CD4-positive, alpha-beta T cell treated with Interferon gamma for 1 hour (primary cell): ENCODE measurements at places on chromosomes 4 and X.

DNA sequence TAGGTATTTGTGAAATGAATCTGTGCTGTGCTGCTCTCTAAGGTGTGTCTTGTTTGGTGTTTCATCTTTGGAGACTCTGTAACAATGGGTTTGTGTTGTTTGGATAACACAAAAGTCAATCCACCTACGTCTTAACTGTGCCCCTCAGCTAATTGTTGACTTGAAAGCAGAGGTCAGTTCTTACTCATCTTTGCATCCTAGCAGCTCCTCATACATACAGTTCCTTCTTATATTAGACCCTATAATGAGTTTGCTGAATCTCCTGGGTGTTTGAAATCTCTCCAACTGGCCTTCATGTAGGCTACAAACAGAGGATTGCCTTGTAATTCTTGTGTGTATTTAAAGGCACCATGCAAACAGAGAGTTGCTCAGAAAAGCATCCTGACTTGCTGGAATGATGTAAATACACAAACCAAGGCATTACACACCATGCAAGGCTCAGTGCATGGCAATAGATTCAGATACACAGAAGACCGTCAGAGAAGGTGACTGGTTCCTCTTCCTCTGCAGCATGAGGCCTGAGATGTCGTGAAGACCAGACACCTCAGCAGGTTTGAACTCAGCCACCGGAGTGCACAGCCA lies 220.0 kb upstream of the JADE1 start:
- no peak for DNase-seq

- no peak for DNase-seq
Measured at GRCh38 chr4:26780539-26780938, 80.1 kb upstream of the STIM2 start.

DNA sequence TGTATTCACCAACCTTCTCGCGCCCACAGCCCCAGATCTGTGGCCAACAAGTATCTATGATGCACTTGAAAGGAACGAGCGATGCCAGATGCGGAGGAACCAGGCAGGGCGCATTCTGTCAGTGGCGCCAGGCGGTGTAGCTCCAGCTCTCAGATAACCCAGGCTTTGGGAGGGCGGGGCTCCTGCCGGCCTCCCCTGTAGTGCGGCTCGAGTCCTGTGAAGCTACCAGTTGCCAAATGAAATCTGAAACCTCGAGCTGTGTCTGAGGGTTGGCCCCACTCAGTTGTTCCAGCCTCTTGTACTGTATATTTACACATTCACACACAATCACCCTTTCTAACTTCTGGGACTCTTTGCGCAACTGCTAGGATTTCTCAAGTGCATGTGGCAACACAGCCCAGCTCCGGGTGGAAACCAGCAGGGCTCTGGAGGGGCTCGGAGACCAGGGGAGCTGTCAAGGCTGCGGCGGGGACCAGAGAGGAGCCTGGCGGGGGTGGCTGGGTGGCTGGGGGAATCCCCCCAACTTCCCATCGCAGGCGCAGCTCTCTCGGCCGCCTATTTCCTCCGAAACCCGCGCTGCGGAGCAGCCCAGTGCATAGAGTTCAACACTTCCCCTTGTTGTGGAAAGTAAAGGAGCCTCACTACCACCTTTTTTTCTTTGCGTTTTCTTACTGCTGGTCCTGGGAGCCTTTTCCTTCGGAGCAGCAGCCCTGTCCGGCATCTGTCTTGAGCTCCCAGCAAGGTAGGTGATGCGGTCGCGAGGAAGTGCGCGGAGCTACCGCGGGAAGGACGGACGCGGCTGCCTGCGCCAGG lies at the start of gene ARHGAP24:
ARHGAP24 (plus strand) TSS at position 333 of the 813 bp plus-strand sequence.
- peak; percentile 67 for DNase-seq

DNA sequence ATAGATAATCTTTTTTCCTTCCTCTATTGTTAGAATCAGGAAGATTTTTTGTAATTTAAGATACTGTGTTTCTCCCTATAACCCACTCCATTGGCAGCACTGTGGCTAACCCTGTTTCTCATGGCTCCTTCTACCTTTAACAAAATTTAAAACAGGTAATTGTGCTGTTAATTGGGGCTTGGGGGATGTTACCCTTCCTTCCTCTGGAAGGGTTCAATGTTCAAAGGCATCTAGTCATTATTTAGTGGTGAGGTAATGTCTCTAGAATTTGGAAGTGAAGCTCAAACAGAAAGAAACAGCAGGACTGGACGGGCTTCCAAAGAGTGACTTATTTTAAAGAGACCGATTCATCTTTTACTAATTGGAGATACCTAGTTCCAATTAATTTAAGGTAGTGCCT lies 166.4 kb downstream of the TRIML1 start:
- no peak for DNase-seq

- no peak for DNase-seq
Measured at GRCh38 chrX:11401966-11402365, 108.8 kb downstream of the AMELX start.

GRCh38 chrX:19579485-19579884 lies 64.2 kb upstream of the MAP3K15 start:
- DNase-seq, result no peak

GRCh38 chrX:46130247-46130646 lies 415.0 kb downstream of the ZNF674 start:
- DNase-seq, result no peak

- no peak for DNase-seq
Measured at GRCh38 chr4:180134091-180134866, 2108.9 kb upstream of the TENM3 start.

- no peak for DNase-seq
Measured at GRCh38 chr4:140806163-140806562, 50.0 kb upstream of the TBC1D9 start.

DNA sequence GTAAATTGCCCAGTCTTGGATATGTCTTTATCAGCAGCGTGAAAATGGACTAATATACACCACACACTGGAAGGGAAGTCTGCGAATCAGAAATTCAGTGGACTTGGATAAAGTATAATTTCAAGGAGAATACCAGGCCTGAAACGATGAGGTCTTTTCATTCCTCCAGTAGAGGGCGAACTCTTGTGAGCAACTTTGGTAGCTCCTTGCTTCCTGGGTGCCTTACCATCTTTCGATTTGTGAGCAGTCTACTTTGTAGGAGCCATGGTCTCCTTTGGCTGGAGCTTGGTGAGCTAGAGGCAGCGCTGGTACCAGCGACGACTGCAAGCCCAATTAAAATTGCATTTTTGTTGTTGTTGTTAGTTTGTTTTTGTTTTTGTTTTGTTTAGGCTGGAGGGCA lies 791.9 kb downstream of the FAT4 start:
- DNase-seq, result no peak

GRCh38 chrX:1558761-1559468 lies 21.9 kb upstream of the P2RY8 start:
- DNase-seq, result no peak

GRCh38 chrX:3548765-3549391 lies 164.6 kb downstream of the PRKX start:
- DNase-seq, result no peak

DNA sequence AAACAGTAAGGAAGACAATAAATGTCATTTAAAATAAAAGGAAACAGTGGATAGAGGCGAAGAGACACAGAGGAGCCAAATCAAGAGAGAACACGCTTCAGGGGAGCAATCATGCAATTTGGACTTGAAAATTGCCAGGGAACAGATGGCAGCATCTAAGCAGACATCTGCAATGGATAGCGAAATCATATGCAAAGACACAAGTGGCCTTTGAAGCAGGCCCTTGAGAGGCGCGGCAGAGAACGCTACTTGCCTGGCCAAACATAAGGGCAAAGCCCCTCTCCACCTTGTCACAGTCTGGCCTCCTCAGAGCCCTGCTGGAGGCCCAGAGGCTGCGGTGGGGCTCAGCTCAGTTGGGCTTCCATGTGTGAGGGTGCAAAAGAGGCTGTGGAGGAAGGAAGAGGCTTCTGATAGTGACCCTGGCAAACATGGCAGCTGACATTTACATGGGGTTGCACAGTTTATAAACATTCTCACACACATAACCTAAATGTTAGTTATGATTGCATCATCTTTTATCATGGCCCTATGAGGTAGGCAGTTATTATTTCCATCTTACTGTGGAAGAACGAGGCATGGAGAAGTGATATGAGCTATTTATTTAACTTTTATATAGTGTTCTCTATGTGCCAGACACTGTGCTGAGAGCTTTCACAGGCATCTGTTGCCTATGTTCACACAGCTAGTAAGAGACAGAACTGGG lies 18.3 kb downstream of the ADGRG4 start:
- DNase-seq, result no peak

- DNase-seq, result no peak
Measured at GRCh38 chrX:113651306-113651705, 810.7 kb upstream of the AMOT start.

GRCh38 chrX:149830192-149830873 lies 48.6 kb downstream of the MAGEA9 start:
- DNase-seq, result no peak

GRCh38 chr4:6492027-6492590 lies 19.7 kb upstream of the PPP2R2C start:
- no peak for DNase-seq

DNA sequence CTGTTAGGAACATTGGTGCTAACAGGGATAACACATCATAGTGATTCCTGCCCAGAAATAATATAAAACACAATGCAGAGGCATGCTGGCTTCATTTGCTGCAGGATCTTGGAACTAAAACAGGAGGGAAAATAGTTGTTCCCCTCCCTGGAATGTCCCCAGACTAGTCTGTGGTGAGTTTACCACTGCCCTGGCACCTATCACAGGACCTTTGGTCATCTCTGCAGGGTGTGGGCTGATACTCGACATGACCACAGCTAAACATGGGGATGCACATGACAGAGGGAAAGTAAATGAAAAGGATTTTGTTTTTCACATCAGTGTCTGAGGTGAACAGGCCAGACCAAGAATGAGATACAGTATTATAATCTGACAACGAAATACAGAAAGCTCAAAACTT lies 160.2 kb upstream of the DKK2 start:
- no peak for DNase-seq

- DNase-seq, result peak; percentile 88
Measured at GRCh38 chr4:94451695-94452475, at the start of gene PDLIM5. Gene PDLIM5 (plus strand): TSS chr4:94451942. CDS start chr4:94455289, 3,347 bp downstream.

GRCh38 chr4:35934320-35934981 lies 309.9 kb downstream of the ARAP2 start:
- DNase-seq, result no peak

DNA sequence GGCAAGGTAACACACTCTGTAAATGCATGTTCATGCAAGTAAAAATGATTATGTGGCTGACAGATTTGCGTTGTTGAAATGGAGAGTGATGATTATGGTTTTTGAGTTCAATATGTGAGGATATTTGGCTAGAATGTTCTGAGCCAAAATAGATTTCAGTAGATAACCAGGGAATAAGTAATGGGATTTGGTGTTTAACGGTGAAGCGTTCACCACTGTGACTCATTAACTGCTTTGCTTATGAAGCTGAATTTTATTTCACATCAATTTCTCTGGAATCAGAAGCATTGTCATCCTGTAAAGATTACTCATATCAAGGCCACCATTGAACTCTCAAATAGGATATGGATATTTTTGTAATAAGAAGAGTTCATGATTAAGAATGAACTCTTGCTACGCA lies 11.7 kb downstream of the AFP start:
- DNase-seq, result no peak

DNA sequence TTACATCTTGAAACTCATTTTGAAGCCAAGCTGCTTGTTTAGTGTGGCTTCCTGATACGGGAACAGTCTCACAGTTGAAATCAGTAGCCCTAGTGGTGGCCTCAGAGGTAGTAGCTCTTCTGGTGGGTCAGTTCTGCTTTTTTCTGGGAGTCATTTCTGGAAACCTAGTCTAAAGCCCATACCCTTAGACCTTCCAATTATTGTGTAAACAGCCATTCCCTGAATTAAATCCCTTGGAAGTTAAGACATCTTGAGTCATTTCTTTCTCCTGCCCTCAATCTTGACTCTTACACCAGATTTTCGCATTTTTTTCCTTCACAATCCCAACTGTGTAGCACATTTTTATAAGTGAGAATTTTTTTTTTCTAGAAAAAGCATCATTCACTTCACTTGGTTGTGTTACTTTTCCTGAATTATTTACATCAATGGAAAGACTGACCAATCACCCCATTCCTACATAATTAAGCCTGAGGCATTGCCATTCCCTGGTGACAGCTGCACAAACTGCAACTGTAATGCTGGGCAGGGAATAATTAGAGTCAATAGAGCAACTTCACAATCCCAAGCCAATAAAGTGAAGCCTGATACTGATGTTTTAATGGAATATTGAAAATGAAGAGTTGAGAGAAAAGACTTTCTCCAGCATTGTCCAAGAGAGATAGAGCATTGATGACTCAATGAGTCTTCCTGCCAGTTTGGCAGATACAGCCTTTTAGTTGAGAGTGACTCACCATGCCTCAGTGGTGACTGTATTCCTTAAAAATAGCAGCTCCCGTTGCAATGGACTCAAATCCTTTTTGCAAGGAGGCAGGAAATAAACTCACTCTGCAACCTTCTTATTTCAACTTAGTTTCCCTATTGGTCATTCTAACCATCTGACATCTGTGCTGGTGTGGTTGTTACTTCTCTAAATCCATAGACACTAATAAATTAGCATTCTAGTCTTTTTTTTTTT lies 13.0 kb upstream of the SEPSECS start:
- DNase-seq, result peak; percentile 20

DNA sequence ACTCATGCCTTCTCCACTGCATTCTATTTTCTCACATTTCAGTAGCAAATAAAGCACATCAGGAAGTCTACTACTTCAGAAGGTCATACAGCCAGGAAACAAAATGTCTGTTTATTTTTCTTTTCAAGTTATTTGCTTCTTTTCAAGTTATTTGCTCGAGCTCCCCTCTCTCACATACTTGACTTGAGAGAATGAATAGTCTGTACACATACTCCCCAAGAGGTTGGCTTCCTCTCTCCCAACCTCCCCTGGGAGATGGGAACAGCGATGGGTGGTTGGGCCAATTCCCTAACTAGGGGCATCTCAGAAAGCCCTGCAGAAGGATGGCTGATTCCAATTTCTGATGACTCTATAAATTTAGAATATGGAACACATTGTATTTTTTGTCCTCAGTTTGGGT lies 64.7 kb upstream of the PTPN13 start:
- no peak for DNase-seq

DNA sequence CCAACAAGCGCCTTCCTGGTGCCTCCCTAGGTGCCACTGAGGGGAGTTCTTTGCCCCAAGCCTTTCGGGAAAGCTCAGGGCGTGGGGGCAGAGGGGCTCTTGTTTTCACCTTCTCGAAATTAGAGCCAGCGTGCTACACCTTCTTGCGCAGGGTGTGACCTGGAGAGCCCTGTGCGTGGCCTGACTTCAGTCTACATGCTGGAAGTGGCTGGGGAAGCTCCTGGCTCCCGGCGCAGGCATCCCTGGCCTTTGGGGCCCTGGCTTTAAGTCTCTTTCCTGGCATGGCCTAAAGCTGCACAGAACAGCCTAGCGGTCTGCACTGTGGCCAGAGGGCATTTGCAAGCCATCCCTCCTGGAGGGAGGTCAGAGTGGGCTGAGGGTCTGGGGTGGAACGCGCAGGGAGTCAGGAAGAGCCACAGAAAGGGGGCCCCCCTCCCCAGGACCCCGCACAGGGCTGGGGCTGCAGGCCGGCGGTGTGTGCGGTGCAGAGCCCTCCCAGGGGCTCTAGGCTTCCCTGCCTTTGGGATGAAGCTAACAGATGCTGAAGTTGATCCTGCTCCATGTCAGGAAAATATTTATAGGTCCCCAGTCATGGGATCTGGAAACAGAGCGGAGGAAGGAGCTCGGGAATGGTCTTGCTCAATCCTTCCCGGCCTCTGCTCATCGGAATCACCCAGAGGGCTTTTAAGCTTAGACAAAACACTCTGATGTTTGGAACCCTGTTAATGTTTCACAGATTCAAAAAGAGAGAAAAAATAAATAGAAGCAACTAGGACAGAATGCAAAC lies 781 bp upstream of the SPON2 start:
- DNase-seq, result no peak

- no peak for DNase-seq
Measured at GRCh38 chr4:44157611-44158277, 290.9 kb downstream of the KCTD8 start.
